ENCODE measurements at places on chromosomes 12 and 14.

- DNase-seq = no peak
- no peak overlapping the region for H3K27ac ChIP-seq
- H3K4me3 ChIP-seq = no peak overlapping the region
- peaks cover 32% of the 10 kb centered on the region for H3K36me3 ChIP-seq
- no peaks in the 10 kb centered on the region for H3K4me1 ChIP-seq
These were observed 9.0 kb downstream of the MVK start for GRCh38 chr12:109582636-109583035.

DNA sequence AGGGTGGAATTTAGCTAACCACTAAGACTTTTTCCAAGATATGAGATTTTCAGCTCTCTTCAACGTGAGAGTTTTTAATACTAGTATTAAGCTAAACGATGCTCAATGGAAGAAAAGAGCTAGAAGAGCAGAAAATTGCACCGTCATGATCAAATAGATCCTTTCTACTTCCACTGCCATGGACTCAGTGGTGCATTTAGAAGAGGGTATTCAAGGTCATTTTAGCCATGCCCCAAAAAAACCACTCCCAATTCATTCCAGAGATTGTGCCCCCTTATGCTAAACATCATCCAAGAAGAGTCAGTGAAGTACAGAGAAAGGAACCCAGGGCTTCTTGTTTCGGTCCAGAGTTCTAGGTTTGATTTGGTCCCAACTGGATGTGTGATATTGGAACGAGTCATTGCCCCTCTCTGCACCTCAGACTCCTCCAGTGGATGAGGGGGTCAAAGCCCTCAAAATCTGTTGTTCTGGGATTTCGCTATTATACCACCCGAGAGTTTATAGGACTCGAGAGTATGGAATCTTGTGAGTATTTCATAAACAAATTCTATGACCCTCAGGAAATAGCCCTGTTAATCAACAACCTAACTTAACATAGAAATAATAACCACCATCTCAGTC is 55.2 kb downstream of the DAD1 start:
- peak overlapping the region; percentile 76 for H3K4me3 ChIP-seq
- H3K4me1 ChIP-seq = peaks cover 92% of the 10 kb centered on the region
- H3K27me3 ChIP-seq = no peaks in the 10 kb centered on the region
- DNase-seq = no peak

- DNase-seq = no peak
- peaks cover 25% of the 10 kb centered on the region for H3K4me1 ChIP-seq
- H3K4me3 ChIP-seq = no peak overlapping the region
- no peak overlapping the region for H3K27ac ChIP-seq
These were observed 8.8 kb downstream of the IGF1 start for GRCh38 chr12:102471556-102471955.

- H3K27me3 ChIP-seq = peaks cover under 1% of the 10 kb centered on the region
- no peak for DNase-seq
- no peaks in the 10 kb centered on the region for H3K4me1 ChIP-seq
- no peak overlapping the region for H3K4me3 ChIP-seq
- no peaks in the 10 kb centered on the region for H3K36me3 ChIP-seq
These were observed 155.7 kb downstream of the SEC23A start for GRCh38 chr14:38947343-38947742.

DNA sequence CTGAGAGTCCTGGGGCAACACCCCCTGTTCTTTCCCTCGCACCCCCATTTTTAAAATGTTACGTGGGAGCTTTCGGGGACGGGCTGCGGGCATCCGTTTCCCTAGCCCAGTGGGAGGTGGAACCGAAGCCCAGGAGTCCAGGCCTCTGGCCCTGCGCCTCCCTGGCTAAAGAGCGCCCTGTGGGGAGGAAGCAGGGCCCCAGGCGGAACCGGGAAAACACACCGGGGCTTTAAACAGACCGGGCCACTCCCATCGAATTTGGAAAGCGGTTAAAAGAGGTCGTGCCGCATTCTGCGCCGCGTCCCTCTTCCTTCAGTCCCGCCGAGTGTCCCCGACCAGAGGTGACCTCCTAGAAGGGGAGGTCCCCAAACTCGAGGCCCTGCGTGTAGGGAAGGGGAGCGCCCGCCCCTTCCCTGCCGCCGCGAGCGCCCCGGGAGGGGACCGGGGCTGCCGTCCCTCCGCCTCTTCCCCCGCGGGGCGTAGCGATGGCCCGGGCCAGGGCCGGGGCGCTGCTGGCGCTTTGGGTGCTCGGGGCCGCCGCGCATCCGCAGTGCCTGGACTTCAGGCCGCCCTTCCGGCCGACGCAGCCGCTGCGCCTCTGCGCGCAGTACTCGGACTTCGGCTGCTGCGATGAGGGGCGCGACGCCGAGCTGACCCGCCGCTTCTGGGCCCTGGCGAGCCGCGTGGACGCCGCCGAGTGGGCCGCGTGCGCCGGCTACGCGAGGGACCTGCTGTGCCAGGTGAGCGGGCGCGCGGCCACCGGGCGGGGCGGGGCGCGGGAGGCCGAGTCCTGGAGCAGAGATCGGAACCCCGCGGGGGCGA is at the start of gene HHIPL1:
Gene HHIPL1, plus strand, starts transcription at position 407 of the 822 bp plus-strand sequence. Its CDS starts 79 bp downstream, at position 486.
- H3K27me3 ChIP-seq = peaks cover 31% of the 10 kb centered on the region
- no peak for DNase-seq
- H3K27ac ChIP-seq = no peak within 1 kb of the TSS
- H3K4me3 ChIP-seq = no peak within 1 kb of the TSS
- H3K4me1 ChIP-seq = peaks cover 2% of the 10 kb centered on the region

GRCh38 chr12:54018468-54018984 is 9.7 kb upstream of the HOXC6 start:
- H3K27me3 ChIP-seq = peaks cover 80% of the 10 kb centered on the region
- DNase-seq = no peak
- H3K27ac ChIP-seq = peak overlapping the region; percentile 6
- H3K4me1 ChIP-seq = peaks cover 27% of the 10 kb centered on the region
- no peaks in the 10 kb centered on the region for H3K36me3 ChIP-seq

DNA sequence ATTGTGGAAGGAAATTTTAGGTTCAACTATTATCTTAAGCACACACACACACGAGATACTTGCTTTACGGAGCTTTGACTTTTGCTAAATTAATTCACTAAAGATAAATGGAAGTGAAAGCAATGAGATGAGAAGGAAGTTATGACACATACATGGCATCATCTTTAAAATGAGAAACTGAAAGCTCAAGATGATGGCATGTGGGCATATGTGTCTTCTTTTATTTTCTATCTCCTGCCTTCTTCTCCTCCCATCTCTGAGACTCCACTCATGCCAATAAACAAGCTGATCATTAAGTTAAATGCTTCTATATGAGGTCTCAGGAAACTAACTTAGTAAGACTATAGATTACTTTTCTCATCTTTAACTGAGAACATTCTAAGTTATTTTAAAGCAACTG is 216.7 kb downstream of the MED13L start:
- H3K27ac ChIP-seq = peak overlapping the region; percentile 91
- H3K4me3 ChIP-seq = peak overlapping the region; percentile 73
- no peaks in the 10 kb centered on the region for H3K36me3 ChIP-seq
- DNase-seq = no peak
- no peaks in the 10 kb centered on the region for H3K27me3 ChIP-seq

DNA sequence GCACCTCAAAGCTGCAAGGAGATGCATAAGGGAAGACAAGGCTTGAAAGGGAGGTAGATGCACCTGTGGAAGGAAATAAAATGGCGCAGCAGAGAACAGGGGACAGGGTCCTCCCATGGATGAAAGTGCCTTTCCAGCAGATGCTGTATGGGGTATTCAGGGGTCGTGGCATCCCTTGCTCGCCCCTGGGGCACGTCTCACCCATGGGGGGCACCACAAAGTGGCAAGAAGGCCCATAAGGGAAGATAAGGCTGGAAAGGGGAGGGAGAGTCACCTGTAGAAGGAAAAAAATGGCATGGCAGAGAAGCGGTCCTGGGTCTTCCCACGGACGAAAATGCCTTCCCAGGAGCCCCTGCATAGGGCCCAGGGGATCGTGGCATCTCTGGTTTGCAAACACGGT is 265.1 kb downstream of the ALG10 start:
- H3K4me1 ChIP-seq = no peaks in the 10 kb centered on the region
- H3K4me3 ChIP-seq = no peak overlapping the region
- no peaks in the 10 kb centered on the region for H3K36me3 ChIP-seq

DNA sequence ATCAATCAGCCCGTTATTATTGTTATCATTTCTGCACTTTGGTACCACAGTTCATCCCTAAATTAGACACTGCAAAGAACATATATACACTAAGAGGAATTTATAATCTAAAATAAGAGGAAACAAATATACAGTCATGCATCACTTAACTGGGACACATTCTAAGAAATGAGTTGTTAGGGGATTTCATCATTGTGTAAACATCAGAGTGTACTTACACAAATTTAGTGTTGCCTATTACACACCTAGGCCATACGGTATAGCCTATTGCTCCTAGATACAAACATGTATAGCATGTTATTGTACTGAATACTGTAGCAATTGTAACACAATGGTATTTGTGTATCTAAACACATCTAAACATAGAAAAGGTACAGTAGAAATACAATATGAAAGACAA is 190.5 kb downstream of the BMP4 start:
- H3K36me3 ChIP-seq = no peaks in the 10 kb centered on the region
- no peak overlapping the region for H3K4me3 ChIP-seq
- H3K4me1 ChIP-seq = no peaks in the 10 kb centered on the region
- no peak for DNase-seq
- no peak overlapping the region for H3K27ac ChIP-seq
- no peaks in the 10 kb centered on the region for H3K27me3 ChIP-seq

- H3K27me3 ChIP-seq = no peaks in the 10 kb centered on the region
- no peaks in the 10 kb centered on the region for H3K36me3 ChIP-seq
- H3K27ac ChIP-seq = no peak overlapping the region
- H3K4me3 ChIP-seq = no peak overlapping the region
- no peak for DNase-seq
These were observed 378.5 kb upstream of the MGAT4C start for GRCh38 chr12:86634456-86635410.

- H3K36me3 ChIP-seq = no peaks in the 10 kb centered on the region
- no peaks in the 10 kb centered on the region for H3K4me1 ChIP-seq
- H3K4me3 ChIP-seq = no peak overlapping the region
- no peak for DNase-seq
These were observed 55.4 kb downstream of the SLCO1B3 start for GRCh38 chr12:20865873-20866272.

- no peak overlapping the region for H3K4me3 ChIP-seq
- H3K36me3 ChIP-seq = no peaks in the 10 kb centered on the region
- H3K27me3 ChIP-seq = no peaks in the 10 kb centered on the region
- H3K4me1 ChIP-seq = no peaks in the 10 kb centered on the region
- H3K27ac ChIP-seq = no peak overlapping the region
- no peak for DNase-seq
These were observed 798.5 kb downstream of the DIO2 start for GRCh38 chr14:79412822-79413221.

DNA sequence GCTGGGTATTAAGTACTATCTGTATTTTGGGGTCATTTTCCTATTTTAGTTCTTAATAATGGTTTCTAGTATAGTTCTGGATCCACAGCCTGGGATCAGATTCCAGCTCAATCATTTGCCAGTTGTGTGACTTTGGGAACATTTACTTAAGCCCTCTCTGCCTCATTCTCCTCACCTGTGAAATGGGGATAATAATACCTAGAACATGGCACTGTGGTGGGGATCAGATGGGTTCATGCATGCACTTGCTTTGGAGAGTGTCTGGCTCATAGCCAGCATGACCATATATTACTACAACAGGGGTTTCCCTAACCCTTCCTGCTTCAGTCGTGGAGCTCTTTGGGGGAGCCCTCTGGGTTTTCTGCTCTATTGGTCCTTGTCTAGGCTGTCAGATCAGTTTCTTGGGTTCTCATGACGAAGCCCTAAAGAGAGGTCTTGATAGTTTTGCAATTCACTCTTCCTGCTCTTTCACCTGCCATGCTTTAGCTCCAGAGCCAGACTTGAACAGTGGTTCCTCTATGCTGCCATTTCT is 34.1 kb upstream of the SMOC1 start:
- peaks cover 6% of the 10 kb centered on the region for H3K27me3 ChIP-seq
- H3K4me3 ChIP-seq = no peak overlapping the region
- no peaks in the 10 kb centered on the region for H3K36me3 ChIP-seq
- H3K27ac ChIP-seq = no peak overlapping the region
- DNase-seq = no peak
